ENCODE measurements at places on chromosomes 13 and 19.

DNA sequence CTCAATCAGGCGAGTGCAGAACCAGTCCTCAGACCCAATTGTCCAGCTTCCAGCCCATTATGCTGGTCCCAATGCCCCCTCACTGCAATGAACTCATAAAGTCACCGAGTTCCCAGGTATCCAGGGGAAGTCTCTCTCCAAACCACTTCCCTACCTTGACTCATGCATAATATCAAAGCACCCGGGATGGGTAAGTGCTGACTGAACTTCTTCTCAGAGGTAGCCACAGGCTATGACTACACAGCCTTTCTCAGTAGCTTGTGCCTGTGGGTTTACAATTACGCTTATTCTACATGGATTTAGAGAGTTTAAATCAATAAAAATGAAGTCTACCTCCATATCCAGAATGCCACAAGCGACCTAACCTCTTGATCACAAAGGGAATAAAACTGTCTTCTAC lies 1.7 kb upstream of the C13orf42 start:
- H3K27me3 ChIP-seq = no peaks in the 10 kb centered on the region
- H3K4me1 ChIP-seq = no peaks in the 10 kb centered on the region
- H3K27ac ChIP-seq = no peak overlapping the region
- no peaks in the 10 kb centered on the region for H3K36me3 ChIP-seq
- no peak for DNase-seq

GRCh38 chr19:46031781-46032596 lies 8.8 kb downstream of the IGFL4 start:
- no peak for DNase-seq
- H3K27ac ChIP-seq = no peak overlapping the region
- no peaks in the 10 kb centered on the region for H3K27me3 ChIP-seq

GRCh38 chr13:35881360-35881759 lies 249.8 kb downstream of the DCLK1 start:
- H3K27me3 ChIP-seq = no peaks in the 10 kb centered on the region
- no peak overlapping the region for H3K4me3 ChIP-seq
- no peak for DNase-seq
- 0 out of 2 replicates have a peak, but pooled peaks cover 12% of the 10 kb centered on the region for H3K4me1 ChIP-seq

DNA sequence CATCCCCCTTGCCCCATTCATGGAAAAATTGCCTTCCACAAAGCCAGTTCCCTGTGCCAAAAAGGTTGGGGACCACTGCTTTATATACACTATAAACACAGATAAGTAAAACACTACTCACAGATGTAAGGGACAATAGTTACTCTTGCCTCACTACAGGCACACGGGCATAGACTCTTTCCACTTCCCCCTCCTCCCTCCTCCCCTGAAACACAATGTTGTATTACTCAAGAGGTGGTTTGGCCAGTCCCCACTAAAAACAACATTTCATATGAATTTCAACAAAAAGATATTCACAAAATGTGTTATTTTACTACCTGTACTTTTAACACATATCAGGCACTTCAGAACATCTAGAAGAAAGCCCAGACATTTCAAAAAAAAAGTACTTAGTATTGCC lies 45.1 kb downstream of the EPSTI1 start:
- no peak overlapping the region for H3K4me3 ChIP-seq
- H3K4me1 ChIP-seq = peaks cover 8% of the 10 kb centered on the region
- DNase-seq = no peak
- H3K27ac ChIP-seq = no peak overlapping the region
- H3K36me3 ChIP-seq = no peaks in the 10 kb centered on the region
- H3K27me3 ChIP-seq = no peaks in the 10 kb centered on the region

- H3K4me1 ChIP-seq = peaks cover 24% of the 10 kb centered on the region
- H3K27ac ChIP-seq = no peak overlapping the region
- DNase-seq = no peak
- no peaks in the 10 kb centered on the region for H3K36me3 ChIP-seq
- no peak overlapping the region for H3K4me3 ChIP-seq
These were observed 38.3 kb downstream of the GPC6 start for GRCh38 chr13:93264876-93265275.

GRCh38 chr19:1258707-1259205 lies 10.4 kb downstream of the MIDN start:
- peak overlapping the region; percentile 94 for H3K27ac ChIP-seq
- peak overlapping the region; percentile 95 for H3K4me3 ChIP-seq
- no peaks in the 10 kb centered on the region for H3K27me3 ChIP-seq
- no peak for DNase-seq

- no peak overlapping the region for H3K4me3 ChIP-seq
- H3K36me3 ChIP-seq = no peaks in the 10 kb centered on the region
- H3K4me1 ChIP-seq = no peaks in the 10 kb centered on the region
- DNase-seq = no peak
- H3K27ac ChIP-seq = no peak overlapping the region
These were observed 4.5 kb upstream of the ZNF554 start for GRCh38 chr19:2815191-2815614.

- no peak overlapping the region for H3K27ac ChIP-seq
- peaks cover 15% of the 10 kb centered on the region for H3K4me1 ChIP-seq
- no peaks in the 10 kb centered on the region for H3K36me3 ChIP-seq
- DNase-seq = no peak
- no peaks in the 10 kb centered on the region for H3K27me3 ChIP-seq
- no peak overlapping the region for H3K4me3 ChIP-seq
These were observed 1202.0 kb downstream of the EFNB2 start for GRCh38 chr13:105333416-105333815.

DNA sequence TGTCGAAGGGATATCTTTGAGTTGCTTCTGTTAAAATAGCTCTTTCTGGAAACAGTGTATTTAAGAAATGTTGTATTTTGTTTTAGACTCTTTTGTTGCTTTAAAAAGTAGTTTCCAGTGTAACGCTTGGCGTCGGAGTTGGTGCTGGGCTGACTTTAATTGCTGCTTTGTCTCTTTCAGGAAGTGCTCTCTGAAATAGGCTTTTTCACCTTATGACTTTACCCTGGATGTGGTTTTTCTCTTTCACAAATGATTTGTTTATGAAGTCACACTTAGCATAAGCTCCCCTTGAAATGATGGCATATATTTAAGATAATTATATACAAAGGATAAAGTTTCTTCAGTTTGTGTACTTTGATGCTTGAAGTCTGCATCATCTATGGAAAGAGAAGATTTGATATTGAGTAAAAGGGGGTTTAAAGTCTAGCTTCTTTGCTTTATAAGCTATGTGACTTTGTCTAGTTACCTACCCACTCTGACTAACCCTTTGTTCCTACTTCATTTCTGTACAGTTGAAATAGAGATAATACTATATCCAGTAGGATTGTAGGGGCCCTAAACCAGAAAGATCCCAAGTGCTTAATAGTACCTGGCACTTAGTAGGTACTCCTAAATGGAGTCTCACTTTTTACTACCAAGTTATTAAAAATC lies at the start of gene GPR18:
Gene GPR18 (minus strand): TSS at position 170 of the 651 bp plus-strand sequence. CDS start 2,507 bp downstream, outside the sequence.
- H3K4me1 ChIP-seq = no peaks in the 10 kb centered on the region
- H3K27ac ChIP-seq = no peak within 1 kb of the TSS
- no peak within 1 kb of the TSS for H3K4me3 ChIP-seq
- H3K36me3 ChIP-seq = no peaks in the 10 kb centered on the region
- no peaks in the 10 kb centered on the region for H3K27me3 ChIP-seq
- no peak for DNase-seq

DNA sequence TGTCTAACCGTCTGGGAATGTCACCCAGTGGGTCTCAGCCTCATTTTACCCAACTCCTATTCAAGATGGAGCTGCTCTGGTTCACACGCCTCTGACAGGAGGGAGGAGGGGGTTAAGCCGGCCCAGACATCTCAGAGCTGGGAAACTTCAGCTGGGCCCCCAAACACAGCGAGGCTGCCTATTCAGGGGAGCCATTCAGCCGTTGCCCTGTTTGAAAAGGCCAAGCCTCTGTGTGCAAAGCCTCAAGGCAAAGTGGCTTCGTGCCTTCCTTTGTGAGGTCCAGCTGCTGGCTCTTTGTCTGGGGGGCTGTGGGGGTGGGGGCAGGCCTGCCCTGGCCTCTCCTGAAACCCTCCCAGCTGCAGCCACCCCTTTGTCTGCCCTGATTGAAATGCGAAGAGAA lies 147.4 kb downstream of the PTPRS start:
- H3K4me1 ChIP-seq = peaks cover 4% of the 10 kb centered on the region
- no peaks in the 10 kb centered on the region for H3K27me3 ChIP-seq
- H3K4me3 ChIP-seq = peak overlapping the region; percentile 16

DNA sequence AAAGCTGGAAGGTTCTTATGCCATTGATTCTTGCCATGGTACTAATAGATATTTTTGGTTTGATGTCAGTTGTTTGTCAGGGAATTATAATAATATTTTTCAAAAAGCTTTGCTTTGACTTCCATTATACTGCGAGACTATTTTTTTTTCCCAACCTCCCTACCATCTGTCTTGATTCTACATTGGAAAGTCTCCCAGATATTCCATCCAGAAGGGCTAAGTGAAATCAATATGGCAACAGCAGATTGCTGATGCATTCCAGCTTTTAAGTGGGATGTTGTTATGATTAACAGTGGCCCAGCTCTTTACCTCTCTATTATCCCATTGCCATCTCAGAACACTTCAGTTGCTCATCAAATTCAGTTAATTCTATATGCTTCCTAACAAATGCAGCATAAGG lies 247.4 kb downstream of the OXGR1 start:
- no peaks in the 10 kb centered on the region for H3K36me3 ChIP-seq
- H3K27me3 ChIP-seq = no peaks in the 10 kb centered on the region
- no peaks in the 10 kb centered on the region for H3K4me1 ChIP-seq
- no peak for DNase-seq
- H3K4me3 ChIP-seq = no peak overlapping the region

DNA sequence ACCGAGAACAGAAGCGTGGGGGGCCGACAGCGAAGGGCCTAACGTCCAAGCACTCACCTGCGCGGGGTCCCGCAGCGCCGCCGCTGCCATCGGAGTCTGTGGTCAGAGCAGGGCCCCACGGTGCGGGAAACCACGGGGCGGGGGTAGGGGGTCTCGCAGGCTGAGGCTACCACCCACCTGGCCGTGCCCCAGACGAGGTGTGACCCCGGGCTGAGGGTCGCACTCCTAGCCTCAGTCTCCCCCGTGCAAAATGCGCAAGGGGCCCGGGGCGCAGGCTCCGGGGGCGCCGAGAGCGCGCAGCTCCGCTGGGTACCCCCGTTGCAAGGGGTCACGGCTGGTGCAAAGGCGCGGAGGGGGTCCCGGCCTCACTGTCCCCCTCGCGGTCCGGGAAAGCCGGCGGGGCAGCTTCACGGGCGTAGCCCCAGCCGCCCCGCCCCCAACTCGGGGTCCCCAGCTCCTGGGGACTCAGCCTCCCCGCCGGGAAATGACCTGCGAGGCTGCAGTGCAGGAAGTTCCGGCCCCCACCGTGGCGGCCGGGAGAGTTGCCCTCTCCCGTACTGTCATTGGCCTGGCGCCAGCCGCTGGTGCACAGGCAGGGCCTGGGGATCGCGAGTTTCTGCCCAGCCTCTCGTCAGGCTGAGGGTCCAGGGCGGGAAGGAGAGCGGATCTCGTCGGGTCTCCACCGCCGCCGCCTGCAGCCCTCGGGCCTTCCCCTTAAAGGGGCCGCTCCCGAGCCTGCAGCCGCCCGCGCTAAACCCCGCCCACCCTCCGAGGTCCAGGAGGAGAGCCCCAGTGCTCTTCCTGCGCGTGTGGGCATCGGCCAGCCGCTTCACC lies at the start of gene ZNF792:
Gene ZNF792 (minus strand): TSS at position 657 of the 834 bp plus-strand sequence. CDS start 567 bp downstream, at position 90.
- peak; percentile 88 for DNase-seq
- peak within 1 kb of the TSS; percentile 97 for H3K4me3 ChIP-seq
- no peak within 1 kb of the TSS for H3K27ac ChIP-seq
- peaks cover 11% of the 10 kb centered on the region for H3K27me3 ChIP-seq
- peaks cover 13% of the 10 kb centered on the region for H3K4me1 ChIP-seq

- peaks cover 1% of the 10 kb centered on the region for H3K4me1 ChIP-seq
- no peak for DNase-seq
- no peak overlapping the region for H3K27ac ChIP-seq
- no peak overlapping the region for H3K4me3 ChIP-seq
These were observed 108.2 kb upstream of the UQCRFS1 start for GRCh38 chr19:29321116-29321515.

GRCh38 chr13:95382411-95382810 lies 81.2 kb upstream of the ABCC4 start:
- no peaks in the 10 kb centered on the region for H3K27me3 ChIP-seq
- H3K4me3 ChIP-seq = no peak overlapping the region
- DNase-seq = no peak
- no peak overlapping the region for H3K27ac ChIP-seq
- no peaks in the 10 kb centered on the region for H3K4me1 ChIP-seq

- no peaks in the 10 kb centered on the region for H3K36me3 ChIP-seq
- no peak overlapping the region for H3K4me3 ChIP-seq
- no peak for DNase-seq
- H3K27me3 ChIP-seq = no peaks in the 10 kb centered on the region
- H3K27ac ChIP-seq = no peak overlapping the region
These were observed 78.1 kb downstream of the CHST8 start for GRCh38 chr19:33699754-33700407.

- no peaks in the 10 kb centered on the region for H3K27me3 ChIP-seq
- H3K27ac ChIP-seq = no peak overlapping the region
- no peak overlapping the region for H3K4me3 ChIP-seq
These were observed 8.8 kb downstream of the MFSD12 start for GRCh38 chr19:3548606-3549005.

DNA sequence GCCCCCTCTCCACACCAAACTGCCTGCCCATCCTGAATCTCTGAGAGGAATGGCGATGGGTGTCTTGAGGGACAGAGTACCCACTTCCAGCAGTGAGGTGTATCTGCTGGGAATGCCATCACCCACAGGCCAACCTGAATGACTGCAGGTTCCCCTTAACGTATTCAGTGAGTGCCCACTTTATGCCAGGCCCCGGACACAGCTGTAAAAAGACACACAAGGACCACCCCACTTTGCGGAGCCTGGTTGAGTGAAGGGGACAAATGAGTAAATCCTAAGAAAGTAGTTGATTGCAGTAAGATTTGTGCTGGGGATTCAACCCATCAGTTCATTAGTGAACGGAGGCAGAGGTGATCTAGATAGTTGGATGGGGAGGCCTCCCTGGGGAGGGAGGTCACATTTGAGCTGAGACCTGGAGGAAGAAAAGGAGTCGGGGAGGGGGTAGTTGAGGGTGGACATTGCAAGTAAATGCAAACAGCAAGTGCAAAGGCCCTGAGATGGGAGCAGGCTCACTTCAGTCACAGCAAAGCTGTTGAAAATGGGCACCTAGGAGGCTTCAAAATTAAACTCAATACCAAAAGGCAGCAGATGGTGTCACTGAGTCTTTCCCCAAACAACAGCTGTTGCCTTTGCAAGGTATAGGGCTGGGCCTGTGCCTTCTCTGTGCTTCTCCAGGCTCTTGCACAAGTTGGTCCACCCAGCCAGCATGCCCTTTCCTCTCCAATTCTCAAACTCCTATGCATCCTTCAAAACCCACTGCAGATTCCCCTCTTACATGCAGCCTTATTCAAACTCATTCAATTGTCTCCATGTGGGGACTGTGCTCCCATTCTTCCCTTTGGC lies 4.3 kb downstream of the GDF15 start:
- H3K36me3 ChIP-seq = no peaks in the 10 kb centered on the region
- H3K27ac ChIP-seq = no peak overlapping the region
- no peak for DNase-seq
- no peak overlapping the region for H3K4me3 ChIP-seq
- H3K27me3 ChIP-seq = peaks cover 21% of the 10 kb centered on the region

Data from GM23338 (cell line).